Left cardiac atrium (tissue), 4 donors: ENCODE measurements at places on chromosomes 11 and 22.

DNA sequence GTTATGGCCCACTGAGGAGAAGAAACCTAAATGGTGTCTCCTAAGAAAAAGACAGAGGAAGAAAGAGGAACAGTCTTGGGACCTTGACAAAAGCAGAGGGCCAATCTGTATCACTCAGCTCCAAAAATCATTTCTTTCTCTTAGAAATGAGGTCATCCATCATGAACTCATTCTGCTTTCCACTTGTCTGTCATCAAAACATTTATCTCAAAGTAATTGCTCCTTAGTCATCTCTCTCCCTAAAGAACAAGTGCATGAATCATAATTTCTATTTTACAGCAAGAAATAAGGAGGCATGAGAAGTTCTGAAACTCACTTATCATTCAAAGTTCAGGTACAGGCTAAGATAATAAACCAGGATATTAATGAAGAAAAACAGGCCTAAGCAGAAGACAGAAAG lies 375.6 kb downstream of the KCNA4 start:
- no peak for DNase-seq

DNA sequence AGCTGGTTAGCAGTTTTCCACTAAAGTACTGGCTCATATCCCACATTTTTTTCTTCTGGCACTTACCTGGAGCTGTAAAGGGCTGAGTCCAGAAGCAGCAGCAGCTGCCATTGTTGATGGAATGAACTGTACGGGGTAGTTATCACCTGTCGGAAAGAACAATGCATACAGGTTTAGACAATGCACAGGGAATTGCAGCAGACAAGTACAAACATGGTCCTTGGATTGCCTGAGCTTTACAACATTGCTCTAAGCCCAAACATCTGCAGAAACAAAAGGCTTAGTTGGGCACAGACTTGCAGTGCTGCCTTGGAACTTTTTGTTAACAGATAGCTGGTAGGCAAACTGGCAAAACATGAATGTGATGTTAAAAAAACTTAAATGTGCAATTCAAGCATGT lies 258.8 kb downstream of the SOX6 start:
- DNase-seq, result no peak

DNA sequence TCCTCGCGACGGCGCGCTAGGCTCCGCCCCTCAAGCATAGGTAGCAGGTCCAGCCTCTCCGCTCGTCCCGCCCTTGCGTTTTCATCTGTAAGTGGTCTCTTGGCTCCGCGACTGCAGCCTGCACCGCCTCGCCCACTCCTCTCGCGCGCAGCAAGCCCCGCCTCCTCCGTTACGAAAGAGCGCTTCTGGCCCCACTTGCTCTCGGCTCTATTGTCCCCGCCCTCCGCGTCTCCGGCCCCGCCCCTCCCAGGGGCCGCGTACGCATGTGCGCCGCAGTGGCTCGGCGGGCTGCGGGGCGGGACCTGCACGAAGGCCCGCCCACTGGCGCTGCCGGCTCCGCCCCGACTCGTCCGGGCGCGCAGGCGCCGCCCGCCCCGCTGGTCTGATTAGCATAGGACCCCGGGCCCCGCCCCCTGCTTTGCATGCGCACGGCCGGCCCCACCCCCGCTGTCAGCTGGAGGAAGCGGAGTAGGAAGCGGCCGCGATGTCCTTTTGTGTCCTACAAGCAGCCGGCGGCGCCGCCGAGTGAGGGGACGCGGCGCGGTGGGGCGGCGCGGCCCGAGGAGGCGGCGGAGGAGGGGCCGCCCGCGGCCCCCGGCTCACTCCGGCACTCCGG lies at the start of gene ESRRA:
ESRRA (plus strand) TSS at position 450 of the 616 bp plus-strand sequence. CDS start 1,656 bp downstream, outside the sequence.
- peak; percentile 100 for DNase-seq

GRCh38 chr11:117039900-117040299 lies 58.3 kb downstream of the SIK3 start:
- DNase-seq, result no peak

GRCh38 chr11:62574363-62575071 lies 826 bp upstream of the EEF1G start:
- peak; percentile 28 for DNase-seq

- DNase-seq, result no peak
Observed at GRCh38 chr11:127106938-127107337, 106.4 kb upstream of the KIRREL3 start.

DNA sequence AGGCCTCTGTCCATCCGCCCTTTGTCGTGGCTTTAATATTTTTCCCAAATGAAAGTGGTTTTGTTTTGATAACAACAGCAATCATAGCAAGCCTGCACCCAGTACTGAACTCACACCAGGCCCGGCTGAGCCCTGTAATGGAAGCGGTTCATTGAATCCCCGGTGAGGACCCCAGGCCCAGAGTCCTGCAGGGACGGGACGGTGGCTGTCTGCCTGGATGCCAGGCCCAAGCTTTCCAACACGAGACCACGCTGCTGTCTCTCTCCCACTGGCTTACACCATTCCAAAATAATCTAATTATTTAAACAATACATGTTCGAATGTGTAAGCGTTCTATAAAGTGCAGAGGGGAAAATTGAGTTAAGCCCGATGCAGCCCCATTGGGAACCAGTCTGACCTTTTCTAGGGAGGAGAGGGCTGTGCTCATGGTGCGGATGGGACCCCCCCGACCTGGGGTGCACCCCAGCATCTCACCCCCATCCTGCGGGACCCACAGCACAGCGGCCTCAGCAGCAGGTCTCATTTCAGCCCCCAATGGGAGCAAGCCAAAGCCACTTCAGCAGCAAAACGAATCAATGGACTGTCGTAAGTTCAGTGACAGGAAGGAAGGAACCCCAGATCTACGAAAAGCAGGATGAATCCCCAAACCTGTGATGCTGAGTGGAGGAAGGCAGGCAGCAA lies 1046.9 kb downstream of the BRD1 start:
- no peak for DNase-seq

- no peak for DNase-seq
Observed at GRCh38 chr22:46934746-46935491, 172.5 kb downstream of the TBC1D22A start.

GRCh38 chr11:69009441-69010211 lies 3.4 kb downstream of the MRGPRF start:
- no peak for DNase-seq

- DNase-seq, result no peak
Observed at GRCh38 chr11:7595016-7595866, 78.1 kb downstream of the CYB5R2 start.

GRCh38 chr11:3203221-3204043 lies 15.2 kb downstream of the MRGPRG start:
- peak; percentile 19 for DNase-seq

- DNase-seq, result no peak
Observed at GRCh38 chr11:108025387-108026080, 16.8 kb downstream of the CUL5 start.

DNA sequence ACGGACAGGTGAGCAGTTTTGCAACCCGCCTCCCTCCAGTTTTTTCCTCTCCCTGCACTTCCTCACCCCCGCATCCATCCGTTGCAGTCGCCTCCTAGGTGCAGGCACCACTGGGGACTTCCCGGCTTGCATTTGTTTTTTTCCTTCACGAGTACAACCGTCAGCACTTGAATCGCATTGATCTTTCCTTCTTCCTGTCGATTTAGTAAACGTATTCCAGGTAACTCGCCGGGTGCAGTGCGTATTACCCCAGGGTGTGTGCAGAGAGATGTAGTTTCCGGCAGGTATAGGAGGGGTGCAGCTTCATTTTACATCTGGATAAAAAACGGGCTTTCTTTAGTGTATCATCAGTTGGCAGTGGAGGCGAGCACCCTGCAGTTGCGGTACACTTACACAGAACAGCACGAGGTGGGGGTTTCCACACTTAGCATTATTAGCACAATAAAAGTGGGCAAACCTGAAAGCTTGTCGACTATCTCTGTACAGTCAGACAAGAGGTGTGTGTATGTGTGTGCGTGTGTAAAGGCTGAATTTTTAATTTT lies at the start of gene SORL1-AS1:
SORL1-AS1 (minus strand) TSS at position 359 of the 542 bp plus-strand sequence.
- no peak for DNase-seq

- no peak for DNase-seq
Observed at GRCh38 chr11:84310268-84310667, 1024.1 kb upstream of the CCDC90B start.

DNA sequence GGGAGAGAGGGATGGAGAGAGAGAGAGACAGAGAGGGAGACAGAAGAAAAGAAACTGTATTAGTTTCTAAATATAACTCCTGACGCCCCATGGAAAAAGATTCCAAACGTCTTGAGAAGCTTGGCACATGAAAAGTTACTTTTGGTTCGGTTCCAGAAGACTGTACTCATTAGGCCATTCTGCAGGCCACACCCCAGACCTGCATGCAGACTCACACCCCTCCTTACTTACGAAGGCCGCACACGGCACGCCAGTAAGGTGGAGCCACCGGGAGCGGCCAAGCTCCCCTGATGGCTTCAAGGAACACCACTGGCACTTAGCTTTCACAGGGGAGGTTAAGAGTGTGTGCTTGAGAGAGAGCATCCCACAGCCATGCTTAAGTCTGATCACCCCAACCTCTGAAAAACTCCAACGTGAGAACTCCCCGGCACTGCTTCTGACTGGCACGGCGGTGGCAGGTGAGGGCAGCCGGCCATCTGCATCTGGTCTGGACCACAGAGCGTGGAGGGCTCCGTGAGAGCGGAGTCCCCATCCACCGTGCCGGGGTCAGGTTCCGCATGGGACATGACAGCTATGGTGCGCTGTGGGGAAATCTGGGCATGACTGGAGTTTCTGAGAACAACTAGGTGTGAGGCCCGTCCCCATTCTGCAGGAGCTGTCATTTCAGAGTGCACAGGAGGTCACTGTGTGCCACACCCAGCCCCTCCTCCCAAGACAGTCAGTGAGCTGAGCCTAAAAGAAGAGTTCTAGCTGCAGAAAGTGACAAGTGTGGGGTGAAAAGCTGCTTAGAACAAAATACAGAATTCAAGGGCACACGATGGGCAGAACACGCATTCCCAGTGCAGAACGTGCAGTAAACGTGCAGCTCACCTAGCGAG lies 62.4 kb downstream of the MYH9 start:
- DNase-seq, result peak; percentile 77

- no peak for DNase-seq
Observed at GRCh38 chr22:44181912-44182587, 1.3 kb downstream of the PARVG start.

DNA sequence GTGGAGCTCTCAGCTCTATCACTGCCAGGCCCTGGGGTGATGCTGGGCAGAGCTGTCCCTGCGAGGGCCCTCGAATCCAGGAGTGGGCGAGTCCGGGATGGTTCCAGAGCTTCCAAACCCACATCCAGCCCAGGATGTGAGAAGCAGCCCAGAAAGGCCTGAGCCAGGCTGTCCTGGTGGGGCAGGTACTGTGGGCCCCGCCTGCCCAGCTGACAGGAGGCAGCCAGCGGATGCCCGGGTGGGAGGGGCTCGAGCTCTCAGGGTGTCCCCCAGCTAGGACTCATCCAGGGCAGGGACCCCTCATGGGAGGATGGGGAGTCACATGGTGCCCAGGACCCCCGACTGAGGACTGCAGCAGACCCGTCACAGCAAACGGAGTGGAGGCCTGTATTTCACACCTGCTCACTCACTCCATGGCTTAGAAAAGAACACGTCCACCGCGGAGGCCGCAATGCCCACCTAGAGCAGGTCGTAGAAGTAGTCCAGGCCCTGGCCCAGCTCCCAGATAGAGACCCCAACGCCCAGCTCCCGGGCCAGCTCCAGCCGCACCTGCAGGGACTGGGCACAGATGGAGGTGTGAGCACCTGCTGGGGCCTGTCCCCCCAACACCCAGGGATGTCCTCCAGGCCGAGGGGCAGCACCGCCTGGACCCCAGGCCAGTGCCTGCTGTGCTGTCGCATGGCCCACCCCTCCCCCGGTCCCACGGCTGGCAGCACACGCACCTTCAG lies 26.9 kb downstream of the TSPAN4 start:
- no peak for DNase-seq

DNA sequence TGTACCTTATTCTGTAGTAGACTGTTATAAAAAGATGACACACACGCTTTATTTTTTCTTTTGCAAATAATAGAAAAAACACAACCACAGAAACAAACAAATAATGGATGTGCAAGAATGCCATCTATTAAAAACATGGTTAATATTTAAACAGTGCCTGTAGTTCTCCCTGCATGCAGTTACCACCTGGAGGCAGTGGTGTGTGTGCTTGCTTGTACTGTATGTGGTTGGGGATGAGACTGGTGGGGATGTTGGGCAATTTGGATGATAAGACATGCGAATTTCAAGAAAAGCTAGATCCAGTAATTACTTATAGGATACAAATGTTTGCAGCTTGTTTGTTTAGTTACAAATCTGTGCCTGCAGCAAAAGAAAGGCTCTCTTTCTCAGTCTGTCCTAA lies 3.6 kb downstream of the C11orf87 start:
- no peak for DNase-seq

DNA sequence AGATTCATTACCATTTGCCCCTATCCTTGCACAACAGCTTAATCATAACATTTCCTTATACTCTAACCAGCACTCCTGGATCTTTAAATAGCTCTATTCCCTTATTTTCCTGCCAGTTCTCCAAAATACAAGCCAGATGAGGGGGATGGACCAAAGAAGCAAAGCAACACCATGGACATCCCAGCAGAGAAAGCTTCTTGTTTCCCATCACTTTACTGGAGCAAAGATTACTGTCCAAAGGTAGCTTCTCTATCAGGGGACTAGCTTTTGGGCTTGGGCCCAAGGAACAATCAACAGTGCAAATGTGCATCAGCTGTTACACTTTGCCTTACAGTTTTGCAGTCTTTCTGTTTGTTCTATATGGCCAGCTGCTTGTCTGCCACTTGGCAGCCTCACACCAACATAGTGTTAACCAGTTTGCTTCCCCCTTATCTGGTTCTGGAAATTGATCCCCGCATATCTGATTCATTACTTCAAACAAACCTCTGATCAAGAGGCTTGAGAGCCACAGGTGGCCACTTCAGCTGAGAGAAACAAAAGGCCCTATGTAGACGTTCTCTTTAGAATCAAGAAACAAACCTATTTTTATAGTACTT lies 814.3 kb downstream of the METTL15 start:
- DNase-seq, result no peak

- no peak for DNase-seq
Observed at GRCh38 chr22:40033586-40034380, 39.0 kb downstream of the FAM83F start.

GRCh38 chr11:6238902-6239301 lies at the start of gene CNGA4:
CNGA4 (plus strand) TSS chr11:6239089; CDS start chr11:6239207, 118 bp downstream.
- DNase-seq, result no peak

DNA sequence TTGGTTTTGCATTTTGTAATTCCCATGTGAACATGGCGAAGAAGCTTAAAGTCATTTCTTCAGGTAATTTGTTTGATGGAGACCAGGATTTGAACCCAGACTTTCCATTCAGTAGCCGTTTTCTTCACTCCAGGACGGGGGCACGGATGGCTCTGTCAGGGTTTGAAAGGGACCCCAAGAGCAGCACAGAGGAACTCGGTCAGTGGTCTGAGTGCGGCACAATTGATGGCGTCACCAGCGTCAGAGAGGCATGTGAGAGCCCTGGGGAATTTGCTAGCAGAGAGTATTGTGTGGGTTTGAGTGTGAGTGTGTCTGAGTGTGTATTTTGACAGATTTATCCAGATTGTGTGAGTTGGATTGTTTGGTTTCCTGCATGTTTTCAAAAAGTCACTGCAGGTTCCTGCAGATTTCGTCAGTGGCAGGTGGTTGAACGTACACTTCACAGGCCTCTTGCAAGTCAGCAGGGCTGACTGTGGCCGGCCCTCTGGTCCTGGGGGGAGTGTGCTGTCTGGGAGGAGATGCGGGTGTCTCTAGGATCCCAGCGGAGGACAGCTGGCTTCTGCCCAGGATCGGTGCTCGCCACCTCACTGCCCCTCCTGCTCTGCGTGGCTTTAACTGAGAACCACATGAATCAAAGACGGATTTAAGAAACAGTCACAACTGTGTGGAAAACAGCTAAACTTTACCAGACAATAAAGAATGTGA lies 199.3 kb downstream of the TBC1D22A start:
- DNase-seq, result no peak

GRCh38 chr11:63670433-63671321 lies 499 bp downstream of the ATL3 start:
- DNase-seq, result peak; percentile 58

GRCh38 chr11:64558065-64558745 lies 32.8 kb upstream of the SLC22A12 start:
- no peak for DNase-seq
